ENCODE measurements at places on chromosomes 16 and 17.

DNA sequence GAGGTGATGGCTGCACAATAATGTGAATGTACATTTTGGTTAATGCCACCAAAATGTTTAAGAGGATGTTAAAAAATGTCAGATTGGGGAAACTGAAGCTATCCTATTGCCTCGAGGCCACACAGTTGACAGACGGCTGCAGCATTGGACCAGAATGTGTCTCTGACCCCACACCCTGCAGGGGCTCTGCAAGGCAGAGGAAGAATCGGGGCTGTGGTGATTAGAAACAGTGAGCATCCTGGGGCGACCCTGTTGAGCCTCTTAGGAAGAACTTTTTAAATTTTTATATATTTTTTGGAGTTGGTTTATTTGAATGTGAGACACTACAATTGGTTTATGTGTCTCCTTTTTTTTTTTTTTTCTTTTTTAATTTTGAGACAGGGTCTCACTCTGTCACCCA, 15.0 kb upstream of the ADORA2B start:
- no peak for DNase-seq

DNA sequence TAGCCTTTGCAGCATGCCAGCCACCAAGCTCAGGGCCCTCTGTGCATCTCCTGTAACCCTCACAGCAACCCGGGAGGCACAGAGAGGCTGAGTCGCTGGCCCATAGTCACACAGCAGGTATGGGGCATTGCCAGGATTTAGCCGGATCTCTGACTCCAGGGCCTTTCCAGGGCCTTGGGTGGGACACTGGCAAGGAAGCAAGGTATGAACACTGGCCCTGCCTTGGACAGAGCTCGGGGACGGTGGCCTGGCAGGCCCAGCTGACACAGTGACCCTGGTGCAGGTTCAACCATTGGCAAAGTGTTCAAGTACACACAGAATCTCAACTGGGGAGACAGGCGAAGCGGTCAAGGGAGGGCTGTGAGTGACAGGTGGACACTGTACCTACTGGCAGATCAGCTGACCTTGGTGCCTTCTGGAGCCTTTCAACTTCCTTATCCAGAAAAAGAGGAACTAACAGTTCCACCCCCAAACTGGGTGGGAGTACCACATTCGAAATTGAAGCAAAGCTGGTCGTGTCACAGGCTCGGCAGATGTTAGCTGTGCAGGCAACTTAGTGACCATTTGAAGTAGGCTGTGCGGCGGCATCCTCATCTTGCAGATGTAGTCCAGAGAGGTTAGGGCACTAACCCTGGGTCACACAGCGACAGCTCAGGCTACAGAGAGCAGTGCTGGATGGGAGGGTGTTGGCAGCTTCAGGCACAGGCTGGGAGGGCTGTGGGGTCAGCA, 287.4 kb downstream of the SEC14L1 start:
- DNase-seq, result no peak

GRCh38 chr17:75754378-75755204, 10.4 kb downstream of the GALK1 start:
- DNase-seq, result no peak

- peak; percentile 78 for DNase-seq
Measured at GRCh38 chr16:4768549-4769305, 1.8 kb upstream of the ZNF500 start.

GRCh38 chr17:58677194-58677880, 14.5 kb downstream of the TEX14 start:
- no peak for DNase-seq

- DNase-seq, result no peak
Measured at GRCh38 chr17:34114174-34114573, 140.9 kb upstream of the CCL2 start.

DNA sequence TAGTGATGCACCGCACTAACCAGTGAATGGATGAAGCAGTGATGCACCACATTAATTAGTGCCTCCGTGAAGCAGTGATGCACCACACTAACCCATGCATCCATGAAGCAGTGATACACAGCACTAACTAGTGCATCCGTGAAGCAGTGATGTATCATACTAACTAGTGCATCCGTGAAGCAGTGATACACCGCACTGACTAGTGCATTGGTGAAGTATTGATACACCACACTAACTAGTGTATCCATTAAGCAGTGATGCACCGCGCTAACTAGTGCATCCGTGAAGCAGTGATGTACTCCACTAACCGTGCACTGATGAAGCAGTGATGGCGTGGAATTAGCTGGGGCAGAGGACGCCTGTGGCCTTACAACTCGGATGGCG, 80.6 kb upstream of the NKD1 start:
- DNase-seq, result no peak

- no peak for DNase-seq
Measured at GRCh38 chr17:50573866-50574611, 13.5 kb downstream of the CACNA1G start.

DNA sequence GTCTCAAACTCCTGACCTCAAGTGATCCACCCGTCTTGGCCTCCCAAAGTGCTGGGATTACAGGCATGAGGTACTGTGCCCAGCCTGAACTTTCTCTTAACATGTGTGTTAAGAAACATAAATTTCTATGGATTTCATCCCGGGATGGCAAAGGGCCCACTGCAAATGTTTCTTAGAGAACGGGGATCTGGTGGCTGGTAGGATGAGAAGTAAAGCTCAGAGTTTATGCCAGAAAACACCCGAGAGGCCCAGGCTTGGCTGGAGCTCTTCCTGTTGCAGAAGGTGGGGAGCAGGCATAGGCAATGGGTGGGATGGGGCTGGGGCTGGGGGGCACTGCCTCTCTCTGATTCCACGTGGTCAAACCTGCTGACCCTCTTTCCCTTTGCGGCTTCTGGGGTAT, 5.6 kb upstream of the CARHSP1 start:
- no peak for DNase-seq

DNA sequence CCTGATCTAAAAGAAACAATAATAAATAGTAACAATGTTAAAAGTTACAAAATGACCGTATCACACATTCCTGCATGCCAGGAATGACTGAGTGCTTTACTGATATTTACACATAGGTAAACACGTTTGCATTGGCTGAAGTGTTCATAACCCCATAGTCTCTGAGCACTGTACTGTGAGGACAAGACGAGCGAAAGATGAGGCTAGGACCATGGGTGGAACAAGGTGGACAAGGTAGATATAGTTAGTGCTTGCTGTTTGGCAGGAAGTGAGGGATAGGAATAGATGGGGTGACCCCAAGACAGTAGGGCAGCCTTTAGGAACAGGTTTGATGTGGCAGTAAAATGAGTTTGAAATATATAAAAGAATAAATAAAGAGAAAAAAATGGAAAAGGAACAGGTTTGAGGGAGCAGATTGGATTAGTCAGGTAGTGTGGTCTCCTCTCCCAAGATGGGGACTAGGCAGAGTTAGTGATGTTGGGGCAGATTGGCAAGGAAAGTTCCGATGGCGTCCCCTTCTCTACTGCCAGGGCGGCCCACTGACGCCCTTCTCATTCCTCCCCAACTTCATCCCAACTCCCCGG, 452 bp upstream of the E2F4 start:
- DNase-seq, result no peak

DNA sequence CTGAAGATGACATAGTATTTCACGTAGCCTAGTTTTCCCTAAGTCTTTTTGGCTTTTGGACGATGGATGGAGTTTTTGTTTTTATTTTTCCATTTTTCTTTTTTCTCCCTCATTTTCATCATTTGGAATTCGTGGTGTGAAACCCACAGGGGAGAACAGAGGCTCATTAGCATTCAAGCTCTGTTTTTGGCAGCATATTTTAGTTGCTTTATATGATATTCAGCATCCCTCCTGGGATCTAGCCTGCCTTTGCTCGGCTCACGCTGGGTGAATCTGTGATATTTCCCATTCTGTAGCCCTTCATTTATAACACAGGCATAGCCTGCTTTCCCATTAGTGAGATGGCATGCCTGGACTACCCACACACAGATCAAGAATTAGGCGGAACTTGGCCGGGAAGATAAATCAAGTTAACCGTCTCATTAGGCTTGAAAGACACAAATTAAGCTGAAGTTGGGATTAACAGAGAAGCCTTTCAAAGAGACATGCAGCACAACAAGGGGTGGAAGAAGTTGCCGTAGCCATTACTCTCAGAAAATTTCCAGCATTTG, 20.1 kb upstream of the CLEC19A start:
- no peak for DNase-seq

GRCh38 chr16:58494981-58495520, 4.9 kb upstream of the NDRG4 start:
- peak; percentile 27 for DNase-seq

DNA sequence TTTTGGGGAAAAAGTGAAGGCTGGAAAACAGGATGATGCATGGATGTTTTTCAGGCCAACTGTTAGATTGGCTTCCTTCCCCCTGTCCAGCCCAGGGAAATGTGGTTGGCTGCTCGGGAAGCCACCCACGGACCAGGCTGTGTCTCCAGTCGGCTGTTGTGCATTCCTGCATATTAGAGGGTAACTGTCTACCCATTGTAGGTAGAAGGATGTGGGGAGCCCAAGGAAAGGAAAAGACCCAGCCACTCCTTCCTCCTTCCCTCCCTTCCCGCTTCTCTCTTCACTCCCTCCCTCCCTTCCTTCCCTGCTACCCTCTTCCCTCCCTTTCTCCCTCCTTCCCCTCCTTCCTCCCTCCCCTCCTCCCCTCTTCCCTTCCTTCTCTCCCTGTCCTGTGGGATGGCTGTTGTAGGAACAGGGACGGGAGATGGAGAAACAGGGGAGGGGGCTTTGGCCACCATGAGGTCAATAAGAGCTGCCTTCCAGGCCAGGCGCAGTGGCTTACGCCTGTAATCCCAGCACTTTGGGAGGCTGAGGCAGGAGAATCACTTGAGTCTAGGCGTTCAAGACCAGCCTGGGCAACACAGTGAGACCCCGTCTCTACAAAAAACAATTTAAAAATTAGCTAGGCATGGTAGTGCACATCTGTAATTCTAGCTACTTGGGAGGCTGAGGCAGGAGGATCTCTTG, 16.9 kb downstream of the SYT17 start:
- no peak for DNase-seq

DNA sequence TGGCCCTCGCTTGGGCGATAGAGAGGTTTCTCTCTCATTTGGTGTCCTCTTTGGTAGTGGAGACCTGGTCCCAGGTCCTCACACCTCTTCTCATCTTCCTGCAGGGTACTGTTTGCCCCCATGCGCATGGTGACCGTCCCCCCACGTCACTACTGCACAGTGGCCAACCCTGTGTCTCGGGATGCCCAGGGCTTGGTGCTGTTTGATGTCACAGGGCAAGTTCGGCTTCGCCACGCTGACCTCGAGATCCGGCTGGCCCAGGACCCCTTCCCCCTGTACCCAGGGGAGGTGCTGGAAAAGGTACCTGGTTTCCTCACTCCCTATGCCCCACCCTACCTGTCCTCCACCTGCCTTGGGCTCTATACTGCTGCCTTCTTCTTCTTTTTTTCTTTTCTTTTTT, 10.5 kb downstream of the MVP start:
- no peak for DNase-seq

DNA sequence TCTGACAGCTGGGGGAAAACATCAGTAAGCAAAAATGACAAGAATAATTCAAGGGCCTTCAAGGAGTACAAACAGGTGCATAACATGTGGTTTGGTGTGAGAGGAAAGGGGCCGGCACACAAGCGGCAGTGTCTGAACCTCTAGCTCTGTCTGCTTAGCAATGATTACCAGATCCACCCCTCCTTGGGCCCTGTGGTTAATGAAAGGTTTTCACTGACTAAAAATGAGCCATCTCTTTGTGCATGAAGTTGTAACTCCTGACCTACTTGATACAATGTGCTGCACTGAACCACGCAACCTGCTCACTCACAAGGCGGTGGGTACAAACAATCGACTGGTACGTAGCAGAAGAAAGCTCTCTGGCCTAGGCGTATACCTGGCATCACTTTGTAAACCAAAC, 15.1 kb downstream of the FAM117A start:
- peak; percentile 38 for DNase-seq

GRCh38 chr16:1640261-1640941, 28.2 kb downstream of the CRAMP1 start:
- no peak for DNase-seq

DNA sequence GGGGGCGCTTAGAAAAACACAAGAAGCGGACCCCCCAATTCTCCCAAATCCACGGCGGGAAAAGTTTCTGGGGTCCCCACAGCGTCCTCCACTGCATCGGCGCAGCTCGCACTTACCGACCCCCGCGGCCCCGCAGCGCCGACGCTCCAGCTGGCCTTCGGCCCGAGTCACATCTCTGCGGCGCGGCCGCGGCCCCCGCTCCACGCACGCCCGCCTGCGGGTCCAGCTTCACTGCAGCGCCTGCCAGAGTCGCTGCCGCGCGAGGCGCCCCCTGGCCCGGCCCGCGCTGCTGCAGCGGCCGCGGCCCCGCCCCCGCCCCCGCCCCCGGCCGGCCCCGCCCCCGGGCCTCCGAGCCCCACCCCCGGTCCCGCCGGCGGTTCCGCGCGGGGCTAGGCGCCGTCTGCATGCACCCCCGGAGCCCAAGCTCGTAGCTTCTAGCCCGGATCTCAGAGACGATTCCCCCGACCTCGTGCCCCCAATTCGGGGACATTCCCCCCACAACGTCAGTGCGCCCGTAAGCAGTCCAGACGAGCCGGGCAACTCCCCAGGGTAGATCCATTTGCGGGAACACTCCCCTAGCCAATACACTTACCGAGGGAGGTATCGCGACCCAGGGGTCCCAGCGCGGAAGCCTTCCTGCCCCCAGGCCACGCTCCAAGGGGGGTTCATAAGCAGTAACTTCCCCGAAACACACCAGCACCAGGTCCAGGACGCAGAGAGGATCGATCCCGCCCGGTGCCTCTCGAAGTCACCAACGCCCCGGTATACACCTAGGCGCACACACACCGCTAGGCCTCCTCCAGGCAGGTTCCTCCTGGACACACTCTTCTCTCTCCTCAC, at the start of gene GPRC5B:
Gene GPRC5B, minus strand, starts transcription at position 238 of the 840 bp plus-strand sequence. CDS start 12,003 bp downstream, outside the sequence.
- DNase-seq, result peak; percentile 23

DNA sequence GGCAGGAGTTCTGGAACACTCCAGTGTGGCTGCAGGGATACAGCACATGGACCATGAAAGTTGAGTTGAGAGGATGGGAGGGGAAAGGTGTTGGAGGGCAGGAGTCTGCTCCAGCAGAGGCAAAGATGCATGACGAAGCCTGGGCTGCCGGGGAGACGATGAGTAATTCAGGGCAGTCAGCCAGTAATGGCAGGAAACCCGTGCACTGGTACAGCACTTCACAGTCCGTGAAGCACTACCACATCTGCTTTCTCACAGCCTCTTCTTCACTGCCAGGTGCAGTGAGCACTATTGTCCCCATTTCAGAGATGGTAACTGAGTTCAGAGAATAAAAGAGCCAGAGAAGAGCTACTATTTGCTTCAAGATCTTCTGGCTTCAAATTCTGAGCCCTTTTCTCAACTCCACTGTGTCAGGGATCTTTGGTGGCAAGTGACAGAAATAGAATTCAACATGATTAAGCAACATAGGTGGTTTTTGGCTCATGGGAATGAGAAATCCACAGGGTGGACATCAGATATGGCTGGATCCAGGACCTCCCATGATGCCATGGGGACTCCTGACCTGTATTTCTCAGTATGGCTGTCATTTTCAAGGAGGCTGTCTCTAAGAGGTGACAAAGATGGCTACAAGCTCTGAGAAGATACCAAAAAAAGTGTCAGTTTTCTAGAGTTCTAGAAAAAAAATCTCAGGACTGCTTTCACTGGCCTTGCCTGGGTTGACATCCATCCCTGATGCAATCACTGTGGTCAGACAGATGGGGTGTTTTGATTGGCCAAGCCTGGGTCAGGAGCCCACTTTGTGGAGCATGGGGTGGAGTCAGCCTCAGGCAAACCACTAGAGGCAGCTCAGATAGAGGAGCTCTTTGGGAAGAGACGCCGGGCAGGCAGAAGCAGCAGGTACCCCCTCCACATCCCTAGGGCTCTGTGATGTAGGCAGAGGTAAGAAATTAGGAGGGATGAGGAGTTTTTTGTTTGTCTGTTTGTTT, 24.7 kb downstream of the IL21R start:
- DNase-seq, result peak; percentile 59

GRCh38 chr16:22946433-22946832, 132.5 kb downstream of the HS3ST2 start:
- no peak for DNase-seq
